CD4-positive, CD25-positive, alpha-beta regulatory T cell (primary cell): ENCODE measurements at places on chromosomes 3 and 15. TPM values are rescaled to one million over a fixed set of nuclear protein-coding genes. Genes with fewer than 3 reads are reported as not detected.

SLC12A1 gene
- total RNA-seq: not detected

ATP13A5 gene
- total RNA-seq: not detected

FANCD2OS gene
- not detected for total RNA-seq

GPR149 gene
- not detected for total RNA-seq

C3orf33 gene
- total RNA-seq: 0.74 TPM

RAB5A gene
- total RNA-seq: 134 TPM

SERPINI1 gene
- 2.4 TPM for total RNA-seq

SLC26A6 gene
- total RNA-seq: 25.1 TPM

TMEM207 gene
- total RNA-seq: not detected

OR5H14 gene
- total RNA-seq: not detected

MYZAP gene
- 0.84 TPM for total RNA-seq

SLC51A gene
- total RNA-seq: not detected

TMEM45A gene
- total RNA-seq: 0.39 TPM

PPP2R3A gene
- 0.05 TPM for total RNA-seq

MAGI1 gene
- 0.44 TPM for total RNA-seq

GANC gene
- 33.8 TPM for total RNA-seq

CKMT1A gene
- total RNA-seq: not detected

ARNT2 gene
- total RNA-seq: not detected
